ENCODE measurements at places on chromosomes 5 and 9. TPM values are rescaled to one million over a fixed set of nuclear protein-coding genes. Genes with fewer than 3 reads are reported as not detected.
A peak's percentile ranks its signal among the peaks of the same experiment; 100 is the strongest.

DNA sequence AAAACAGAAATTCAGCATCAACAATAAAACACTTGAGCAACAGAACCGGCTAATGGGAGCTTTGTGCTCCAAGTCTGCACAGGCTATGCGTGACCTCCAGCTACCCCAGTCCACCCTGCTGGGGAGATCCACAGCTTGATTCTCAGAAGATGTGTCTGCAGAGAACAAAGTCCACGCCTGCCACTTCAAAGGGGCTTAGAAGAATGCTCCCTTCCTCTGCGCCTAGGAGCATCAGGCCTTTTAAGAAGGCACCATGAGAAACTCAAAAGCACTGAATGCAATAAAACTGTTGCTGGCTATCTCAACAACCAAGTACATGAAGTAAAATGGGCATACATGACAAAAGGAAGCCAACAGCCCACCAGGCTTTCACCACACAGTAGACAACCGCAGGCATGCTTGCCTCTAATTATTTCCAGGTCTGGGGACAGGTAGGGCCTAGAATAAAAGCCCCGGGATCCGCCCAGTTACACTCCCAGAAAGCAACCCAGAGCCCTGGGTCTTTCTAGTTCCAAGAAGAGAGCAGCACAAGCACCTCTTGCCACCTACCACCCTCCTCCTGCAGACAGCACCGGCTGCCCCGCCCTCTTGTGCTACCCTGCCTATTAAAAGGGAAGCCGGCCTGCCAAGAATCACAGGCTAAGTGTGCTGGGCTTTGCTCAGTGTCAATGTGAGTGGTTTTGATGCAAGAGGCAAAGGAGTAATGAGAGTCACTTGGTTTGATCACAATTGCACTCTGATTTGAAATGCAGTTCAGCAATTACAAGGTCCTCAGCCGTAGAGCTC is 123.2 kb downstream of the SPOCK1 start:
- H3K27ac ChIP-seq, result no peak overlapping the region
- H3K4me1 ChIP-seq, result no peaks in the 10 kb centered on the region
- peaks cover 8% of the 10 kb centered on the region for H3K27me3 ChIP-seq
- no peak overlapping the region for H3K4me3 ChIP-seq
- DNase-seq, result no peak

GRCh38 chr9:8668231-8668630 is 868.7 kb upstream of the DMAC1 start:
- no peak overlapping the region for H3K4me3 ChIP-seq
- H3K27me3 ChIP-seq, result no peaks in the 10 kb centered on the region

DNA sequence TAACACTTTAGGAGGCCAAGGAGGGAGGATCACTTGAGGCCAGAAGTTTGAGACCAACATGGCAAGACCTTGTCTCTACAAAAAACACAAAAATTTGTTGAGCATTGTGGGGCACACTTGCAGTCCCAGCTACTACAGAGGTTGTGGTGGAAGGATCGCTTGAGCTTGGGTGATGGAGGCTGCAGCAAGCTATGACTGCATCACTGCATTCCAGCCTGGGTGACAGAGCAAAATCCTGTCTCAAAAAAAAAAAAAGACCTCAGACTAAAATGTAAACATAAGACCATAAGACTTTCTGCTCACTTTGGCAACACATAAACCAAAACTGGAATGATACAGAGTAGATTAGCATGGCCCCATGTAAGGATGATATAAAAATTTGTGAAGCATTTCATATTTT is 24.6 kb upstream of the NANS start:
- H3K27ac ChIP-seq, result no peak overlapping the region
- no peak overlapping the region for H3K4me3 ChIP-seq
- H3K4me1 ChIP-seq, result no peaks in the 10 kb centered on the region
- DNase-seq, result no peak
- H3K36me3 ChIP-seq, result no peaks in the 10 kb centered on the region

GRCh38 chr9:70490478-70490877 is 76.0 kb upstream of the KLF9 start:
- H3K27me3 ChIP-seq, result peaks cover 7% of the 10 kb centered on the region
- no peak overlapping the region for H3K27ac ChIP-seq
- no peaks in the 10 kb centered on the region for H3K36me3 ChIP-seq
- H3K4me1 ChIP-seq, result no peaks in the 10 kb centered on the region

DNA sequence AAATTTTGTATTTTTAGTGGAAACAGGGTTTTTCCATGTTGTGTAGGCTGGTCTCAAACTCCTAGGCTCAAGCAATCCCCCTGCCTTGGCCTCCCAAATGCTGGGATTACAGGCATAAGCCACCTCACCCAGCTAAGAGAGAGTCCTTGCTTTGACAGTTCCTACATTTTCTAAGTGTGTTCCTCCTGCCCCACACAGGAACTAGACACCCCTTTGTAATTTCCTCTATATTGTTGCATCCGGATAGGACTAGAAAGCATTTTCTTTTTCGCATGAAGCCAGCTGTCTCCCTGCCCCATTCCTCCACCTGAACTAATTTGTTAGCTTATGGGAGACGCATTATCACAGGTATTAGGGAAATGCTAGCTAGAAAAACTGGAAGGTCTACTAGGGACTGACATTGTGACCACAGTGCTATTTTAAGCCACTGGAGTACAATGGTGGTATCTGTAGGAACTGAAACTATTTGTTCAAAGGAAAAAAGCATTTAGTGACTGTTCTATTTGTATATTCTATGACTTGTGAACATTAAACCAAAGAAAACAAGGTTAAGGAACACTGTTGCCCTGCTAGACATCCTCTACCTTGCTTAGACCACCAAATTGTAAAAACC is 214.1 kb downstream of the SMARCA2 start:
- peaks cover 2% of the 10 kb centered on the region for H3K36me3 ChIP-seq
- H3K27me3 ChIP-seq, result peaks cover 4% of the 10 kb centered on the region
- no peak overlapping the region for H3K4me3 ChIP-seq
- no peak for DNase-seq

GRCh38 chr5:76838481-76839261 is 11.1 kb upstream of the S100Z start:
- no peak overlapping the region for H3K4me3 ChIP-seq
- H3K27ac ChIP-seq, result no peak overlapping the region
- H3K27me3 ChIP-seq, result no peaks in the 10 kb centered on the region
- peaks cover 4% of the 10 kb centered on the region for H3K4me1 ChIP-seq
- no peak for DNase-seq
- H3K36me3 ChIP-seq, result peaks cover 2% of the 10 kb centered on the region

- H3K4me1 ChIP-seq, result peaks cover 24% of the 10 kb centered on the region
- H3K36me3 ChIP-seq, result peaks cover 15% of the 10 kb centered on the region
- DNase-seq, result no peak
- H3K4me3 ChIP-seq, result peak overlapping the region; percentile 16
- peak overlapping the region; percentile 47 for H3K27ac ChIP-seq
Observed at GRCh38 chr5:32170303-32171151, 3.6 kb downstream of the GOLPH3 start.

GRCh38 chr5:132383984-132384383 is 14.5 kb downstream of the SLC22A5 start:
- H3K36me3 ChIP-seq, result peaks cover 4% of the 10 kb centered on the region
- no peak overlapping the region for H3K27ac ChIP-seq

GRCh38 chr9:36864491-36865410 is 169.3 kb downstream of the PAX5 start:
- no peaks in the 10 kb centered on the region for H3K36me3 ChIP-seq
- DNase-seq, result no peak
- peaks cover 69% of the 10 kb centered on the region for H3K27me3 ChIP-seq

DNA sequence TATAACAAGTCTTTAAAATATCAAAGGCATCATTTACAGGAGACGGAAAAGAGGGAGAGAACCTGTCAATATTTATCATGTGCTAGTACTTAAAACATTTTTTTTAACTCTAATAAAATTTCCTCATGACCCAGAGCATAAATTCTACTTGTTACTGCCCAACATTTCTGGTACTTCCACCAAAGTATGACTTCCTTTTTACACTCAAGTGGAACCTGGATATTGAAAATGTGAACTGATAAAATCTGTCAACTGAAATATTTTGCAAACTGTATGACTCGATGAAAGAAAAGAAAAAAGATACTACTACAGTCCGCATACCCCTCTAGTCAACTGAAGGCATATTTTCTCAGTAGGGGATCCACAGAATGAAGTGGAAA is 37.1 kb downstream of the FAM13B start:
- no peaks in the 10 kb centered on the region for H3K27me3 ChIP-seq
- H3K36me3 ChIP-seq, result peaks cover 19% of the 10 kb centered on the region
- DNase-seq, result no peak
- H3K4me1 ChIP-seq, result peaks cover 14% of the 10 kb centered on the region
- peak overlapping the region; percentile 49 for H3K27ac ChIP-seq

- no peaks in the 10 kb centered on the region for H3K36me3 ChIP-seq
- no peaks in the 10 kb centered on the region for H3K27me3 ChIP-seq
- no peak overlapping the region for H3K4me3 ChIP-seq
- no peak overlapping the region for H3K27ac ChIP-seq
- DNase-seq, result no peak
Observed at GRCh38 chr9:11546231-11546630, 933.4 kb upstream of the PTPRD start.

DNA sequence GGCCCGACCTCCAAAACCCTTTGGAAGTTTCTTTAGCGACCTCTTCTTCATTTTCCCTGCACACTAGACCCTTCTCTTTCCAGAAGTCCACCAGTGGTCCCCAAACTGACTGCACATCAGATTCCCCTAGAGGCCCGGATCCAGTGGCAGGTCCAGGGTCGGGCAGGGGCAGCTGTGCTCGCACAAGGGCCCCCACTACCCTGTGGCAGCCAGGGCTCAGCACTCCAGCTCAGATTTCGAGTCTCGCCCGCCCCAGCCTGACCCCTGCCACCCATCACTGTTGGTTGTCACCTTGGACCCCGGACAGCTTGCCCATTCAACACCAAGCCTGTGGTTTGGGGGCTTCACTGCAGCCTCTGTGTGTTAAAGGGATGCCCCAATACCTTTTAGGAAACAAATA is 7.8 kb upstream of the ZDHHC12 start:
- no peaks in the 10 kb centered on the region for H3K4me1 ChIP-seq
- no peak for DNase-seq
- peaks cover 5% of the 10 kb centered on the region for H3K36me3 ChIP-seq
- no peaks in the 10 kb centered on the region for H3K27me3 ChIP-seq
- no peak overlapping the region for H3K4me3 ChIP-seq

DNA sequence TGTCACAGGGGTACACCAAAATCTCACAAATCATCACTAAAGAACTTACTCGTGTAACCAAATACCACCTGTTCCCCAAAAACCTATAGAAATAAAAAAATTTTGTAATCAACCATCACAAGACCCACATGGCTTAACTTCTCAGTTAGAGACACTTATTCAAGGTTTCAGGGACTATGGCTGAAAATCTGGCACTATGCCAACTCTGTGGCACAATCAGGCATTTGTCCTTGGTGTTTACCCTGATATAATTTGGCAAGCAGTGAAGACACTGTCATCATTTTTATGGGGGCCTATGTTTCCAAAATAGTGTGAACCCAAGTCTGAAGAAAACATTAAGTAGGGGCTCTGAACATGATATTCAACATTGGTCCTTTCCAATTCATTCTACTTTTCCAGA is 59.0 kb downstream of the ZNF622 start:
- no peaks in the 10 kb centered on the region for H3K27me3 ChIP-seq
- H3K27ac ChIP-seq, result no peak overlapping the region
- DNase-seq, result no peak
- no peaks in the 10 kb centered on the region for H3K36me3 ChIP-seq
- H3K4me1 ChIP-seq, result peaks cover 6% of the 10 kb centered on the region

GRCh38 chr9:127455324-127455992 is 4.1 kb downstream of the LRSAM1 start:
- peaks cover 7% of the 10 kb centered on the region for H3K36me3 ChIP-seq
- no peak overlapping the region for H3K27ac ChIP-seq
- H3K27me3 ChIP-seq, result no peaks in the 10 kb centered on the region
- H3K4me1 ChIP-seq, result peaks cover 3% of the 10 kb centered on the region

GRCh38 chr5:7398596-7399280 is 2.8 kb downstream of the ADCY2 start:
- H3K27me3 ChIP-seq, result peaks cover 63% of the 10 kb centered on the region
- H3K36me3 ChIP-seq, result no peaks in the 10 kb centered on the region
- H3K27ac ChIP-seq, result no peak overlapping the region
- H3K4me1 ChIP-seq, result peaks cover 7% of the 10 kb centered on the region
- DNase-seq, result no peak

DNA sequence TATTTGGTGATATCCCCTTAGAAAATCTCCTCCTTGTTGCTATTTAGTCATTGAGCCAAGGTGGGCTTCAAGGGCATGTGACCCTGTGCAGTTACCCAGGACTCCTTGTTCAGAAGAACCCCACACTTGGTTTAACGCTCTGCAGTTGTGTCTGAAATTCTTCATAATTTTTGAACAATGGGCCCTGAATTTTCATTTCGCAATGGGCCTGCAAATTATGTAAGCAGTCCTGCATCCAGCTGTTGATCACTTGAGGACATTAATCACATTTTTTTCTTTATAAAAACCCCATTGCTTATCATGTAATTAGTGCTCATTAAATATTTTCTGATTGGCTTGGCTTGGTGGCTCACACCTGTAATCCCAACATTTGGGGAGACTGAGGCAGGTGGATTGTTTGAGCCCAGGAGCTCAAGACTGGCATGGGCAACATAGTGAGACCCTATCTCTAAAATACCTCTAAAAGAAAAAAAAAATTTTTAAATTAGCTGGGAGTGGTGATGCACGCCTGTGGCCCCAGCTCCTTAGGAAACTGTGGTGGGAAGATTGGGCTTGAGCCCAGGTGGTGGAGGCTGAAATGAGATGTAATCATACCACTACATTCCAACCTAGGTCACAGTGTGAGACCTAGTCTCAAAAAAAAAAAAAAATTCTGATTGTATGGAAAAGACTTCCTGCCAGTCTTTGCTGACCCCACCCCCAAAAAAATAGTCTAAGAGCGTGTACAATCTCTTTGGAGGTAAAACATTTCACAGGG is 194.2 kb upstream of the HAPLN1 start:
- no peak overlapping the region for H3K4me3 ChIP-seq
- DNase-seq, result no peak
- no peaks in the 10 kb centered on the region for H3K27me3 ChIP-seq
- H3K36me3 ChIP-seq, result no peaks in the 10 kb centered on the region
- no peaks in the 10 kb centered on the region for H3K4me1 ChIP-seq

- no peak for DNase-seq
- no peaks in the 10 kb centered on the region for H3K27me3 ChIP-seq
- no peak overlapping the region for H3K4me3 ChIP-seq
- H3K4me1 ChIP-seq, result peaks cover 8% of the 10 kb centered on the region
Observed at GRCh38 chr5:80403782-80404181, 4.1 kb upstream of the ZFYVE16 start.

Gene LMX1B
- 9.1 TPM for total RNA-seq

Gene STKLD1
- 3.8 TPM for total RNA-seq

Gene FOXD4L3
- total RNA-seq, result 0.36 TPM

Gene F2R
- total RNA-seq, result 28.7 TPM

Gene ISL1
- 9.7 TPM for total RNA-seq

Gene RGS7BP
- not detected for total RNA-seq

Gene PCA3
- total RNA-seq, result 0.31 TPM

Gene ZDHHC11B
- 8.7 TPM for total RNA-seq

All from progenitor cell of endocrine pancreas (in vitro differentiated cells).